ENCODE measurements at places on chromosomes 6 and 20.

GRCh38 chr6:137728386-137729349, 138.4 kb upstream of the TNFAIP3 start:
- no peak for DNase-seq

DNA sequence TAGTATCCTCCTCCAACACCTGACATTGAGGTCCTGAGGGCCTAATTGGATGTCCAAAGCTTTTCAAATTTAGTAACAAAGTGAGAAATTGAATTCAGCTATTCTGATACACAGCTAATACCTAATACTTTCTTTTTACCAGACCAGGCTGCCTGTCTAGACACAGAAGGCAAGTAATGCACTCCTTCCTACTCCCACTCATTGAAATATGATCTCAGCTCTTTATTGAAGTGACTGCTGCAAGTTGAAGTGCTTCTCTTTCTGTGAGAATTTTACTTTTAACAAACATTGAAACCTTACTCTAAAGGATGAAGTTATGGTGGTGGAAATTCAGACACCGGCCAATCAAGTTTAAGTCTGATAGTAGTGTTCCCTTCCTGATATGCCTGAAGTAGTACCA, 90.8 kb upstream of the OGFRL1 start:
- DNase-seq: no peak

GRCh38 chr20:62818592-62819493, 2.0 kb downstream of the COL9A3 start:
- DNase-seq: no peak

GRCh38 chr6:137121401-137121997, 51.9 kb downstream of the IL22RA2 start:
- DNase-seq: no peak

DNA sequence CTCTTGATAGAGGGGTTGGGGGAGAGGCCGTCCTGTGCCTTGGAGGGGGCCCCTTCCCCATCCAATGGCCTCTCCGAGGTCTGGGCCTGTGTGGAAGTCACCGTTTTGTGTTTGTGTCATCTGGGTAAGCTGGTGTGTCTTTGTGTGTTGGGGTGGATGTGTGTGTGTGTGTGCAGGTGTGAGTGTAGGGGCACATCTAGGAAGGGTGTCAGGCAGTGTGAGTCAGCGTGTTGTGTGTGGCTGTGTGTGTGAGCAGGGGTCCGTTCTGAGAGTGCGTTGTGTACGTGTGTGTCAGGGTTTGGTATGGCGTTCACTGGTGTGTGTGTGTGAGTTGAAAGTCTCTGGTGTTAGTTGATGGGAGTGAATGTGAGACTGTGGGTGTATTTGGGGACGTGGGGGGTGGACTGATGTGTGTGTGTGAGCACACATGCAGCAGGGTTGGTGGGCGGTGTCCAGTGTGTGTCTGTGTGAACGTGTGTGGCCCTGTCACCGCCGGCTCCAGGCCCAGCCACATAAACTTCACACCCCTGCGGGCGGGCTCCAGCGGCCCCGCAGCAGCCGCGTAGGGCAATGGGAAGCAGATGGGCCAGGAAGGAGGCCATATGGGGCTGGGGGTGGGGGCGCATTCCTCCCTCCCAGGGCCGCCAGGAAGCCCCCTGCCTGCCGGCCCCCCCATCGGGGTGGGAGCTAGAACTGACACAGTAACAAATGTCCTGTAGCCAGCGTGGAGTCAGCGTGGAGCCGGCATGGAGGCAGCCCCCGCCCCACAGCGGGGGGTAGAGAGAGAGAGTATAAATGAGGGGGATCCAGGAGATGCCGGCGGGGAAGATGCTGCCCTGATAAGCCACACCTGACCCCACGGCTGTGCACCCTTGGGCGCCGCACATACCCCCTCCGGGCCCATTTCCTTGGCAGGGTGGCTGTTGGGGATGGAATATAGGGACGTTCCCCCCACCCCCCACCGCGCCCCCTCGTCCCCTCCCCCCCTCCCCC, 32.1 kb downstream of the SNAI1 start:
- no peak for DNase-seq

DNA sequence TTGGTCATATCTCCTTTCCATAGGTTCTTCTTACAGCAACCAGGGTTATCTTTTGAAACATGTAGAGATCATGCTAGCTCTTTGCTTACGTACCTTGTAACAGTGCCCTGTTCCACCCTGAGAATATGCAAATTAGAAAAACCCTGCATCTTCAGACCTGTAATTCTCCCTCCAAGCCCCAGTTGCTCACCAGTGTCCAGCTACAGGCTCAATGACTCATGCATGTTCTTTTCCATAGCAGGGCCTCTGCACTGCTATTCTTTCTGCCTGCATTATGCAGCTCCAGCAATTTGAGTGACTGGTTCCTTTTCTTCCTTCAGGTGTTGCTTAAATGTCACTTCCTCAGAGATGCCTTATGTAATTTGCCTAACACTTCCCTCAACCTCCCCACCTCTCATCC, 636.2 kb downstream of the KHDRBS2 start:
- DNase-seq: no peak

DNA sequence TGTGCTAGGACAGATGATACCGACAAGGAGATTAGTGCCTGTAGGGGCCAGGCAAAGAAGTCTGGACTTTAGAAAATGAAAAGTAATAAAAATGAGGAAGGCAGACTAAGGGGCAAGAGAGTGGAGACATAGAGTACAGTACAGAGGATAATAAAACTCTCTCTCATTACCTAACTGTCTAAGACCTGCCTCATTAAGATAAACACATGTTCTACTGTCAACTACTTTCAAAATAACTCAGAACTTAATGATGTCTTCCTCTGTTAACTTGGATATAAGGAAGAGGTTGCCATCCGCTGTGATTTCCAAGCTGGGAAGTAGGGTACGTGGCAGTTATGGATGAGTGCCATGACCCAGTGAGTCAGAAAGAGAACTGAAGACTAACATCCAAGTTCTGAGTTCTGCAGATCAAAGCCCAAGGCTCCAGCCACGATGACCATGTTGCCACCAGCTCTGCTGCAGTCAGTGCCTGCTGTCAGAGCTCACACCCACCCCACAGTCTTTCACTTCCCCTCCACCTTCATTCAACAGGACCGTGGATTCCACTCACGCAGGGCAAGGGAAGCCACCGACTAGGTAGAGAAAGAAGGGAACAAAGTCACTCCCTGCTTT, 81.8 kb downstream of the KIF16B start:
- DNase-seq: no peak

DNA sequence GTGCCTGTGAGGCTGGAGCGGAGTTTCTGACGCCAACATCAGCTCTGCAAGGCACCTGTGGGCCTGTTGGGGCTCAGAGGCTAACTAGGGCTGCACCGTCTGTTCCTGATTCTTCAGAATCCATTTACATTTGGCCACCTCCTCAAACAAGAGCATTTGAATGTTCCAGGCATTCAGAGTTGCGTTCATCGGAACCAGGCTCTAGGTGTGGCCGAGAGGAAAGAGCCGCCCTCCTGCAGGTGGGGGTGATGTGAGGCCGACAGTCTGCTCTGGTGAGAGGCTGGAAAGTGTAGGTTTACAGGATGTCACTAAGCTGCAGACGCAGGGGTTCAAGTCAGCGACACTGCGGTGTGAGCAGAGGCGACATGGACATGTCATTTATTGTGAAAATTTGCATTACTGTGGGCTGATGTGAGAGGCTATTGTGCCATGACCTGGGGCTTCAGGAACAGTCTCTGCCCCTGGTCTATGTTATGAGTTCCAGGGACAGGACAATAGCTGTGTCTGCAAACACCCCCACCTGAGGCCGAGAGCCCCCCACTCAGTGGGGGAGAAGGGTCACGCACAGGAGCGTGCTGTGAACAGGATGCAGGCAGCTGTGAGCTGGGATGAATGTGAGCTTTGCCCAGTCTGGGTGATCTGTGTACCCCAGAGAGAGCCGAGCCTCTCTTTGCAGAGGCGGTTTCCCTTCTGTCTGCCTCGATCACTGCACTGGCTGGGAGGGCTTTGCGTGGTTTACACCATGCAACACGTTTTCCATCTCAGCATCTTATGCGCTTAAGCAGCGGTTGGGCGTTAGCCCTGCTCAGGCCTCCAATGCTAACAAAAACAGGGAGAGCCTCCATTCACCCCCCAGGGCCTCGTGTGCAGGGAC, 21.1 kb downstream of the SLCO4A1 start:
- no peak for DNase-seq

DNA sequence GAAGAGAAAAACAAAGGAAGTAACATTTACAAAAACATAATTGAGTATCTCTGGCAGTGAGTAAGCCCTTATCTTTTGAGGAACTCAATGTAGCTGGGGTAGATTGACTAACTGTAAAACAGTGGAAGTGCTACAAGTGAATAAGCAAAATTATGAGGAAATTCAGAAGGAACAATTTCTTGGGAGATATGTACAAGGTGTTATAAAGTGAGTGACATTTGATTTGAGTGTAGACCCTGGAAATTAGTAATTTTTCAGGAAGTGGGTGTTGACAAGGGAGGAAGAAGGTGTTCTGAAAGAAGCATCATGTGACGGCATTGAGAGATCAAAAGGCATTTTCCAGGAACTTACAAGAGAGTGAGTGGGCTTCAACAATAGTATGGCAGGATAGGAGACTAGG, 22.2 kb downstream of the XRN2 start:
- DNase-seq: no peak

GRCh38 chr6:109454496-109455436, 806 bp downstream of the MICAL1 start:
- peak; percentile 64 for DNase-seq

DNA sequence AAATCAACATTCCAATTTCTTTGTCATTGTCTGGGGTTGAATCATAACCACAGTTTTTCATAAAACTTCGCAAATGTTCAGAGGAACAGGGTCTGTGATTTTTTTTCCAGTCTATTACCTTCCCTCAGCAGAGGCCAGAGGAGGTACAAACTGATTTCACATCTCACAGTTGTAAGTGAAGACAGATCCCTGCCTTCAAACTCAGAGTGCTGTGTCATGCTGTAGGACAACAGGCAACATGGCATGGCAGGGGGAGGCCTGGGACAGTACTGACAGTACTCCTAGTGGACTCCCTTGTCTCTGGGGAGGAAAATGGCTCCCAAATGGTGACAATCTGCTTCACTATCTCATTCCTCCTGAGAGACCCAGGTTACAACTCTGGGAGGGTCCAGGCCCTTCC, 308.6 kb downstream of the CDC5L start:
- DNase-seq: no peak

DNA sequence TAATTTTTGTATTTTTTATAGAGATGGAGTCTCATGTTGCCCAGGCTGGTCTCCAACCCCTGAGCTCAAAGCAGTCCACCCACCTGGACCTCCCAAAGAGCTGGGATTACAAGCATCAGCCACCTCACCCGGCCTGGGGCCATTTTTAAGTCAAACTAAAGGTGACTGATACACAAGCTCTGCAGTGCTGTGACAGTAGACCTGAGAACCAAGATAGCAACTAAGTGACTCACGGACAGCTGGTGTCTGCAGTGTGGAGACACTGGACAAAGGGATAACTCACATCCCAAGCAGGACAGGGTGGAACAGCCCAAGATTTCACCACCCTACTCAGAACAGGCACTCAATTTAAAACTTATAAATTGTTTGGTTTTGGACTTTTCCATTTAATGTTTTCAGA, 402.5 kb downstream of the CD83 start:
- DNase-seq: no peak

- DNase-seq: no peak
Observed at GRCh38 chr6:16704401-16705045, 56.7 kb downstream of the ATXN1 start.

GRCh38 chr6:167495506-167496401, 170.9 kb downstream of the TTLL2 start:
- no peak for DNase-seq

DNA sequence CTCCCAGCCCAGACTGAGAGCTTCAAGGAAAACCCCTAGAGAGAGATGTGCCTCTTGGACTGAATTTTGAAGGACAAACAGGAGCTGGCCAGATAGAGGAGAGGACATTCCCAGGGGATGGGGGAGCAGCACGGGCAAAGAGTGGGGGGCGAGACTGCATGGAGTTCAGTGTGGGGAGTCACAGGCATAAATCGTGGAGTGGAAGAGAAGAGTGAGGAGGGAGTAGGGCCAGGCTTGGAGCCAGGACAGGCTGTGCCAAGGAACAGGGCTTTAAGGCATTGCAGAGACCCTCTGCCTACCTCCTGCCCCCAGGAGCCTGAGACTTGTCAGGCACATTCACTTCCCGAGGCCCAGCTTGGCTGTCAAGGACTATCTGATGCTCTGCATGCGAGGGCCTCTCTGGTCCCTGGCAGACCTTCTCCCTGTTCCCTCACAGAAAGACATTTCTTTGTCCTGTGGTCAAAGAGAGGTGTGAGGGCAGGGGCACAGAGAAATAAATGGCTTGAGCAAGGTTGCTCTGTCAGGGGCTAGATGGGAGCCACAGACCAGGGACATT, 5.2 kb upstream of the SLC22A7 start:
- no peak for DNase-seq
